ENCODE measurements at places on chromosomes 6 and 20. TPM values are rescaled to one million over a fixed set of nuclear protein-coding genes. Genes with fewer than 3 reads are reported as not detected.

- no peak for DNase-seq
These were observed 11.8 kb upstream of the CAP2 start for GRCh38 chr6:17381424-17382147.

- no peak for DNase-seq
These were observed 970 bp downstream of the BLTP3A start for GRCh38 chr6:34792605-34793500.

- DNase-seq = no peak
These were observed 3.2 kb downstream of the DEFB125 start for GRCh38 chr20:90651-91050.

- DNase-seq = no peak
These were observed 8.0 kb downstream of the MYLIP start for GRCh38 chr6:16136621-16137450.

DNA sequence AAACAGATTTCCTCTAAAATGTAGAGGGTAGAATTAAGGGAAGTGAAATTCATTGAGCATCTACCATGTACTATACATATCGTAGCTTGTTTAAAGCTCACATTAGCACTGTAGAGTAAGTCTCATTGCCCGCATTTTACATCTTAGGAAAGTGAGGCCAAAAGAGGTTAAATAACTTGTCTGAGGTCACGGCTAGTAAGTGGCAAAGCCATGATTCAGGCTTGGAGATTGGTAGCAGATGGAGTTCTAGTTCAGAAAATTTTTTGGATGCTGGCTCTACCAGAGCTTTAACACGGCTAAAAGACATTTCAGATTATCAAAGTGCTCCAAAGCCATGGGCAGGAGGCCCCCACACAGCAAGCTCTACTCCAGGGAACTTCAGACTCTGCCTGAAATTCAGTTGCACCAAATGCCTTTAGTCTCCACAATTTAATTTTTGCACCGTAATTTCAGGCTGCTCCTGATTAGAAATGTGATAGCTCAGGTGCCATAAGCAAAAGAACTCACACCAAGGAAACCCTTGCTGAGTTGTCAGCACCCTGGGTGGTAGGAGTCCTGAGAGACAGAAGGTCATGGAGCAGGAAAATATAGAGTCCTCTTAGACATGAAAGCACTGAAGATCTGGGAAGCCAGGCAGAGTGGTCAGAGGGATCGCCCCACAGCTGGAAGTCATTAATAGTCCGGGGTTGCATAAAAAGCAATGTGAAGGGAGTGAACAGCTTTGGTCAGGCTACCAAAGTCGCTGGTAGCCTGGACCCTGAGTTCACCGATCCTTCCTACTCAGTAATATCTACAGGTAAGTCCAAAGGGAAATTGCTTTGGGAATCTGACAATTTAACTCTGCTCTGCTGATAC, 55.2 kb upstream of the ASIP start:
- no peak for DNase-seq

Gene NDRG3
- 31.5 TPM for total RNA-seq

DNA sequence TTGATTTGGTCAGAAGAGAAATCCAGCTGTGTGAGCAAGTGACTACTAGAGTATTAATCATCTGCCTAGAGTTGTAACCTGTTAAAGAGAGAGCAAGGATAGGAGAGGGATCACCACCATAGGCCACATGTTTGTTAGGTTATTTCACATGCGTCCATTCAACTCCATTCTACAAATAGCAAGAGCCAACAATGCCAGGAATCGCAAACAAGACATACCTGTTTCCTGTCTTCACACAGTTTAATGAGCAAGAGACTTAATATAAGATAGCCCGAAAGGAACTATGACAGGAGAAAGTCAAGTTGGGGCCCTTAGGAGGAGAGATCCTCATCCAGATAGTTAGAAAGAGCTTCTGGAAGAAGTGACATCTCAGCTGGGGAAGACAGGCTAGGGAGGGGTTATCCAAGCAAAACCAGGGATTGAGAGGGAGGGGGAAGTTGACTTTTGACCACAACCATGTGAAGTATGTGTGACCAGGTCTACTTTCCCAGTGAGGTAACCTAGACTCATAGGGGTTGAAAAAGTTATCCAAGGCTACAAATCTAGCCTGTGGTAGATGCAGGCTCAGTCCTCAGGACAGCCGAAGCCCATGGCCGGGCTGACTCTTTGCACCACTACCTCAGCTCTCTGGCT, 147.4 kb downstream of the ALDH8A1 start:
- no peak for DNase-seq

GRCh38 chr6:137351890-137352289, 132.7 kb upstream of the IFNGR1 start:
- no peak for DNase-seq

DNA sequence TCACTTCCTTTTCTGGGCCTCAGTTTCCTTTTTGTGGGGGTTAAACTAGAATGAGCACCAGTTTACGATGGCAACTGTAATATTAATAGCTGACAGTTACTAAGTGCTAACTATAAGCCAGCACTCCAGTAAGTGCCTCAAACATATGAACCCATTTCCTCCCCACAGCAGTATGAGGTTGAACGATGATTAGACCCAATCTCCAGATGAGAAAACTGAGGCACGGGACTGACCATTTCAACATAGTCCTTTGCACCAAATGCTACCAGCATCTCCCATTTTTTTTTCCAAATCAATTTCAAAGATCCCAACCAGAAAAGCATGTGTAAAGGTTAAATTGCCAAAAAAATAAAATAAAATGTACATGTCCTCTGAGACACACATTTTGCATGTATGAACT, 7.1 kb downstream of the SLC13A3 start:
- no peak for DNase-seq

- no peak for DNase-seq
These were observed 648.8 kb upstream of the AGPAT4 start for GRCh38 chr6:161922631-161923119.

DNA sequence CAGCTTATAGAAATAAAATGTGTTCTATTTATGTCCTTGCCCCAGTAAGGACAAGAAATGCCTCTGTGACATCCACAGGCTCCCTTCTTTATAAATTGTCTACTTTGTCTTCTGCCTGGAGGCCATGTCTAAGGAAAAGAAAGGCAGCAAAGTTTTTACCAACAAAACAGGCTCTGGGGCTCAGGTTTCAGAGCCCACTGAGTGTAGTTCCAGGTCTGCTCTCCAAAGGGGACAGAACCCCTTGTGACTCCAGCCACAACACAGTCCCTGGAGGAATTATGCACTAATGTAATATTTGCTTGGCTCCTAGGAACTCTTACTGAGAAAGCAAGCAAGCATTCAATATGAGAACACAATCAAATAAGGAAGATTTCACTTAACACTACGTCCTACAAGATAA, 80.1 kb downstream of the PAK5 start:
- DNase-seq = no peak
